ENCODE measurements at places on chromosomes 11 and 22.

- no peak for DNase-seq
These were observed 15.8 kb upstream of the CHADL start for GRCh38 chr22:41256254-41257253.

- no peak for DNase-seq
These were observed 139.5 kb downstream of the CTTN start for GRCh38 chr11:70537576-70538571.

DNA sequence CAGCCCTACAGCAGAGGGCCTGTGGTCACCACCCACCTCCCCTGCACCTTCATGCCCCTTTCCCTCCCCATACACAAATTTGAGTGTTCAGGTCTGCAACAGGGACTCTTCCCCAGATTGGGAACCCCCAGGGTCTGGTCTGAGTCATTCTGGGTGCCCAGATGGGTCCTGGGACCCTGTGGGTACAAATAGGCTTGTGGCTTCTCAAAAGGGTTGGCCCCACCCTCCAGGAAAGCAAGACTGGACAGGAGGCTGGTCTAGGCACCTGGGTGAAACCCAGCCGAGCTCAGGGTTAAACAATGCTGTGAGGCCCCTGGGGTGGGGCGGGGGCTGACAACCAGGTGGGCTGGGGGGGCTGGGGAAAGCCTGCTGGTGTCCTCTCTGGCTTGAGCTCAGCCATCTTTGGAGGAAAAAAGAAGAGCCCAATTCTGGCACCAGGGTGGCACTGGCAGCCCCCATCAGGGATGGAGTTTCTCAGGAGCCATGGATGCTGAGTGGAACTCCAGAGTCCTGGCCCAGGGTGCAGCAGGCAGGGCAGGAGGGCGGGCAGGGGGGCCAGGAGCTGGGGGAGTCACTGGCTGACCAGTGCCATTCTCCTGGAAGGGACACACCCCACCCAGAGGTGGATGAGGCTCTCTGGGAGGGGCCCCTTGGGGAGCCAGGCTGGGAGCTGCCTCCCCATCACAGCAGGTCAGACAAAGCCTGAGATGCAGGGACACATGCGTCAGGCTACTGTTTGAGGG, 1.1 kb downstream of the SEPTIN5 start:
- DNase-seq: peak; percentile 15

DNA sequence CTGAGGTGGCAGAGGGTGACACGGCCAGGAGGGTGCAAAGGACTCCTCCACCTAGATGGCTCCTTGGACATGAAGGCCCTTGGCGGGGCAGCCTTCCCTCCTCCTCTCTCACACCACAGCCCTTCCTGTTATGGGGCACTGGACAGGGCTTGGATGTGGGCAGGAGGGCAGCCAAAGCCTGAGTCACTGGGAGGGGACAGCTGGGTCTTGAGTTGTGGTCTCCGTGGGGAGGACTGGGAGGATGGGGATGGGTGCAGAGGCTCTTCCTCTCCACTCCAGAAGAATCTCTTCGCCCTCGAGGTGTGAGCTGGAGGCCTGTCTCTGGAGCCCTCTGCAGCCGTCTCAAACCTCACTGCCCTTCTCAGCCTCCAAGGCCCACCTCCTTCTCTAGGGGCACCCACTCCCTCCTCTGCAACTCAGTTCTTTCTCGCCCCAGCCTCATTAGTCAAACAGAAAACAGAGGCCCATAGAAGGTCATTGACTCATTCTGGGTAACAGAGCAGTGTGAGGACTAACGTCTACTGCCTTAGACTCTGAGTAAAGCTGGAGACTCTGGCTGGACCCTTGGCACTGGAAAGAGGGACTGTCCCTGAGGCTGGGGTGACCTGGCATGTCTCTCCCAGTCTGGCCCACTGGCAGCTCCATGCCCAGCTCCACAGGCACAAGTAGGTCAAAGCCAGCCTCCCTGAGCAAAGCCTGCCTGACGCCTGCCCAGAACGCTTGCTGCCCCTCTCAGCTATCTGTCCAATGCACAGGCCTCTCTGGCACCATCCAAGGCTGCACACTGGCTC, 47.5 kb upstream of the CDON start:
- no peak for DNase-seq

DNA sequence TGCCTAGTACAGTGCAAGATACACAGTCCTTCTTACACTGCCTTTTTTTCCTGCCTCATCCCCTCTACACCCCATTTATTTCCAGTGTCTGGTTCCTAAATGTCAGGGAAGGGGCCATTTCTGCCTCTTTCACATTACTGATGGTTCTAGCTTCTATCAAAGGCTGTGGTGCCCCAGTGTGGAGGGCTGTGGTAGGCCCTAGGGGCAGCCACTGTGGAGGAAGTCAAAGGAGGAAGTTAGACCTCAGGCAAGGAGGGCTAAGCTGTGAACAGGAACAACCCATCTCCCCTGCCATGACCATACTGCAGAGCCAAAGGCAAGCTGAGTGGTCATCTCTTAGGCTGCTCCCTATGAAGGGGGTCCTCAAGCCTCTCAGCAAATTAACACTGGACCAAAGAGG, 81.9 kb upstream of the CRTAM start:
- DNase-seq: no peak
